ENCODE measurements at places on chromosomes 3 and 15.

GRCh38 chr3:16802389-16802788, 82.4 kb upstream of the PLCL2 start:
- no peak for DNase-seq

DNA sequence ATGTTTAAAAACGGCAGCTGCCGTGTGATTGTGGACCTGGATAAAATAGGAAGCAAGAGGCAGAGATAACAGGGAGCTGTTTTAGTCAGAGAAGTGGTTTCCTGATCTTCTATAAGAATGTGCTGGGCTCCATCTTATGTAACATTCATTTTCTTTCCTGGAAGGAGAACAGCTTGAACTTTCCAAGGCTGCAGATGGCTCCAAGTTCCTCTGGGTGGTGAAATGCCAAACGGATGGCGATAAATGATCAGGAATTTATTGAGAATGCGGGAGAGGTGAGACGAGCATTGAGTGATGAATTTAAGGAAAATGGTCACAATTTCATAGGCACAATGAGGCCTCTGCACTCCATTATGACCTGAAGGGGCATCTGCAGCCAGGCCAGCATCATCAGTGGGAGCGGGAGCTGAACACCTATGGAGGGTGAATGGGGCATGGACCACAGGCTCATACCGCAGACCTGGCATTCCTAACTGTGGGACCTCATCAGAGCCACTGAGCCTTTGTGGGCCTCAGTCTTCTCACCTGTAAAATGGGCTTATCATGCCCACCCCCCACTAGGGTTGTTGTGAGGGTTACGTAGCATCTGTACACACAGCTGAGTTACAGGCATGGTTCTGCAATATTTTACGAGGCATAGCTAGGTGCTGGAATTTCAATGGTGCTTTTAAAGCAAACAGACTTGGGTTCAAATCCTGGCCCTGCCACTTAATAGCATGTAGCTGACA, 17.1 kb downstream of the MGLL start:
- no peak for DNase-seq

GRCh38 chr15:43189296-43189695, 4.1 kb downstream of the CCNDBP1 start:
- DNase-seq: no peak

- DNase-seq: no peak
These were observed 63.9 kb downstream of the UQCC5 start for GRCh38 chr3:52600258-52600657.

DNA sequence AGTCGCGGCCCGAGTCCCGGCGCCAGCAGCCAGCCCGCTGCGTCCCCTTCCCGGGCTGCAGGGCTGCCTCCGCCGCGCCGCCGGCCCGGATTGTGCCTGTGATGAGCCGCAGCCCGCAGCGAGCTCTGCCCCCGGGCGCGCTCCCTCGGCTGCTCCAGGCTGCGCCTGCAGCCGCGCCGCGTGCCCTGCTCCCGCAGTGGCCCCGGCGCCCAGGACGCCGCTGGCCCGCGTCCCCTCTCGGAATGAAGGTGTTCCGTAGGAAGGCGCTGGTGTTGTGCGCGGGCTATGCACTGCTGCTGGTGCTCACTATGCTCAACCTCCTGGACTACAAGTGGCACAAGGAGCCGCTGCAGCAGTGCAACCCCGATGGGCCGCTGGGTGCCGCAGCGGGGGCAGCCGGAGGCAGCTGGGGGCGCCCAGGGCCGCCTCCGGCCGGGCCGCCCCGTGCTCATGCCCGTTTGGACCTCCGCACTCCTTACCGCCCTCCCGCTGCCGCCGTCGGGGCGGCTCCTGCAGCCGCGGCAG, 1.2 kb downstream of the CHST2 start:
- peak; percentile 57 for DNase-seq

DNA sequence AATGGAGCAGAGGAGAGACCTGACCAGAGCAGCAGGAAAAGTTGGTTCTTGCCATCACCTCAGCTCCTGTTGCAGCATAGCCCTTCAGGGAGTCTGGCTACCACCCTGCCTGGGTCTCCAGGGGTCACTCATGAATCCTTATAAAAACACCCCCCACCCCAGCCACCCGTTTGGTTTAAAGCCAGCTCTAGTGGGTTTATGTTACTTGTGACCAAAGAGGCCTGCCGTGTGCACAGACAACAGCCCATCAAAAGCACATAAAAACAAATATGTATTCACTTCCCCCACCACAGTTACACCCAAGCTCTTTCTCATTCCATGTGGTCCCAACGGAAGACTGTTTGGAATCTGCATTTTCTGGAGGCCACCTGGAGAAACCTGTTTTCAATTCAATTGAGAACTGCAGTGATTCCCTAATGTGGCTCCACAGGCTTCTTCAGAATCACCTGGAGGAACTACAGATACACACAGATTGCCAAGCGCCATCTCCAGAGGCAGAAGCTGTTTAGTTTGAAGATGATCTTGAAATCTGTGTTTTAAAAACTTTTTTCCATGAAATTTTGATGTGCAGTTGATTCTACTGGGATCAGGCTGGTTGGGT, 13.8 kb downstream of the FOXL2 start:
- no peak for DNase-seq

DNA sequence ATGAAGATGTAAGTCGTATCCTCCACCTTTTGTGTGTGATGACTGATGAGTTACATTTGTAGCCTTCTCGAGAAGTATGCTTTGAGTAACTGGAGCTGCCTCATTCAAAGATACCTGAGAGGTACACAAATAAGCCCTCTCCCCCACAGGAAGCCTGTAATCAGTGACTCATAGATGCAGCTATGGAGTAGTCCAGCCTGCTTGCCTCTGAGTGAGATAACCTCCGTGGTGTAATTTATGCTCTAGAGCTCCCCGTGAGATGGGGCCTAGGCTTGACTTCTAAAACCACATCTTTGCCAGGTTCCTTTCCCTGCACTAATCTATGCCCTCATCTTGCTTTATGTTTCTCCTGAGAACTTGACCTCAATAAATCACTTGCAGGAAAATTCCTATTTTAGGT, 291.7 kb downstream of the SUCLG2 start:
- peak; percentile 46 for DNase-seq

DNA sequence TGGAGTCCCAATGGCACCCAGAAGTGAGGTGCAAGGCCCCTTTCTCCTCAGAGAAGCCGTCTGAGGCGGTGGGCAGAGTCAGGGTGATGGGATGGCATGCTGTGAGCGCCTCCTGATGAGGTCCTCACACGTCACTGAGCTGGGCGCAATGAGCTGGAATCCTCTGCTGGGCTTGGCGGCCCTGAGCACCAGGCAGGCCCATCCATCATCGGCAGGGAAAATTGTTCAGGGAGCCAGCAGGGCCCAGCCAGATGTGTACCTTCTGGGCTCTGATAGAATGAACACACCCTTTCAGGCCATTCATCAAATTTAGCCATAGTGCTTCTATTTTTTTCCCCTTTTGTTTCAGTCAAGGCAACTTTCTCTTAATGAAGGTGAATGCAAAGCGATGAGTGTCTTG, 43.7 kb downstream of the FAM3D start:
- DNase-seq: no peak

- no peak for DNase-seq
These were observed 67.0 kb downstream of the NOX5 start for GRCh38 chr15:69081310-69082004.

GRCh38 chr3:192011137-192011536, 550.2 kb downstream of the PYDC2 start:
- DNase-seq: no peak

GRCh38 chr3:114299941-114300624, 6.3 kb downstream of the TIGIT start:
- DNase-seq: no peak

DNA sequence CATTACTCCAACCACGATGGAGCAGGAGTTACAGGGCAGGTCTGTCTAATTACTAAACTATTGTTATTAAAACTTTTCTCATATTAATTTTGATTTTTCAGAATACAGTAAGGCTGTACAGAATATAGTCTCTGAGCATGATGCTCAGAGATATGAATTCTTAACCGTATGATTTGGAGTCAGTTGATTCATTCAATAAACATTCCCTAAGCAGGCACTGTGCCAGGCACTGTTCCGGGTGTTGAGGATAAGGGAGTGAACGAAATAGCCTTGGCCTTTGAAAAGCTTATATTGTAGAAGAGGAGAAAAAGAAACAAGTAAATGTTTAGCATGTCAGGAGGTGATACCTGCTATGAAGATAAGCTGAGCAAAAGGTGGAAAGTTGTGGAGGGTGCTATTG, 187.3 kb downstream of the KCNAB1 start:
- DNase-seq: no peak

DNA sequence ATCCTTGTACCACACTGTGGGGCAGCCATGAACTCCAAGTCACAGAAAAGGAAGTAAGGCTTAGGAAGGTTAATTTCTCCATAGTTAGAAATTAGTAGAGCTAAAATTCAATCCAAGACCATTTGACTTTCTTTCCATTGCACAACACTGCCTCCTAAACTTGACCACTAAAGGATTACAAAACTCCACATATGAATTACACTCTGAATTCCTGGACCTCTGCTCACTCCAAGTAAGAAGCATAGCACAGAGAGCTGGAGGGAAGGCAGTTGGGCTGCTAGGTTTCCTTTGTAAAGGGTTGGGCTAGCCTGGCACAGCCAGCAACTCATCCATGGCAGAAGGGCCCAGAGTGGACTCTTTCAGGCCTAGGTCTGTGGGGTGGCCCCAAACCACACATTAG, 134.4 kb downstream of the MYLK start:
- no peak for DNase-seq

DNA sequence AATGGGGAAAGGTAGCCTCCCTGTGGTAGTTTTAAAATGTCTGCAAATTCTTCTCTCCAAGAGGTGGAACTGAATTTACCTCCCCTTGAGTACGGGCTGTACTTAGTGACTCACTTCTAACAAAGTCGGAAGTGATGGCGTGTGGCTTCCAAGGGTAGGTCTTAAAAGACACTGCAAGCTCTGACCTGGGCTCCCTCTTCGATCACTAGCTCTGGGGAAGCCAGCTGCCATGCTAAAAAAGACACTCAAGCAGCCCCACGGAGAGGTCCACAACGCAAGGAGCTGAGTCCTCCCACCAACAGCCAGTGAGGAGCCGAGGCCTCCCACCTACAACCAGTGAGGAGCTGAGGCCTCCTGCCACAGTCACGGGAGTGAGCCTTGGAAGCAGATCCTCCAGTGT, 122.0 kb upstream of the HACD2 start:
- DNase-seq: no peak

Data from stimulated activated CD4-positive, alpha-beta T cell treated with anti-CD3 and anti-CD28 coated beads, Interleukin-15, amount 100 ng/mL, for 24 hours (primary cell).